ENCODE measurements at places on chromosomes 6 and 20.

GRCh38 chr6:115882174-115882573 is 178.5 kb downstream of the FRK start:
- no peak for DNase-seq

GRCh38 chr20:17835934-17836300 is 132.7 kb downstream of the SNX5 start:
- no peak for DNase-seq

DNA sequence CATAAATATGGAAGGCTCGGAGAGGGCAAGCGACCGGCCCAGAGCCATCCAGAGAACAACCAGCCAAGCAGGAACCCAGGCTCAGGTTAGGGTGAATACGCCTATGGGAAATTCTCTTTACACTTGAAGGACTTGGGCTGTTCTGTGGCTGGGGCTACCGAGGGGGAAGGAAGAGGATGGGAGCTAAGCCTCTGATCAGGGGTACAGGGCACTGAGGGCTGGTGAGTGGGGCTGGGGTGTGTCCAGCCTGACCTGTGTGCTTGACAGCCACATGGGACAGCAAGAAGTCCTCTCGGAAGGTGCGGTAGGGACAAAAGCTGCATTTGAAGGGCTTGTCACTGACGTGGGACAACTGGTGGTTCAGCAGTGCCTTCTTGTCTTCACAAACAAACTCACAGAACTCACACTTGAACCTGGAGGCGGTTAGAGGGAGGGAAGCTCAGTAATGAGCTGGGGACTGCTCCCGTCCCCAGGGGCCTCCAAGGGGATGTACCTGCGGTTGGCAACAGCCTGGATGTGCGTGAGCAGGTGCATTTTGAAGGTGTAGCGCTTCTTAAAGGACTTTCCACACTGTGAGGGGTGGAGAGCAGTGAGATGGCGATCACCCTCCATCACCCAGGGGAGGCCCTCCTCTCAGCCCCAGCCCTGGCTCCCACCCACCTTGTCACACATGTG is 11.9 kb downstream of the ZNF335 start:
- DNase-seq, result no peak

DNA sequence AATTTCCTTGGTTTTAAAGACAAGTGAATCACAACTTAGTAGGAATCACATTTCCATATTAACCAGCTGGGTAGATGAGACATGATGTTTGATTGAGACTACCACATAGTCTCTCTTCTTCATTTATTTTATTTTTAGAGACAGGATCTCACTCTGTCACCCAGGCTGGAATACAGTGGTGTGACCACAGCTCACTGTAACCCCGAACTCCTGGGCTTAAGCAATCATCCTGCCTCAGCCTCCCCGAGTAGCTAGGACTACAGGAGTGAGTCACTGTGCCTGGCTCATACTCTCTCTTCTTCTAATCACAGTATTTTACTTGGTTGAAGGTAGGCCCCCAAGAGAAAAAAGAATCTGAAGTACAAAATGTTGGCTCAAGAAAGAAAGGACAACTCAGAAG is 80.2 kb upstream of the ASF1A start:
- DNase-seq, result no peak

DNA sequence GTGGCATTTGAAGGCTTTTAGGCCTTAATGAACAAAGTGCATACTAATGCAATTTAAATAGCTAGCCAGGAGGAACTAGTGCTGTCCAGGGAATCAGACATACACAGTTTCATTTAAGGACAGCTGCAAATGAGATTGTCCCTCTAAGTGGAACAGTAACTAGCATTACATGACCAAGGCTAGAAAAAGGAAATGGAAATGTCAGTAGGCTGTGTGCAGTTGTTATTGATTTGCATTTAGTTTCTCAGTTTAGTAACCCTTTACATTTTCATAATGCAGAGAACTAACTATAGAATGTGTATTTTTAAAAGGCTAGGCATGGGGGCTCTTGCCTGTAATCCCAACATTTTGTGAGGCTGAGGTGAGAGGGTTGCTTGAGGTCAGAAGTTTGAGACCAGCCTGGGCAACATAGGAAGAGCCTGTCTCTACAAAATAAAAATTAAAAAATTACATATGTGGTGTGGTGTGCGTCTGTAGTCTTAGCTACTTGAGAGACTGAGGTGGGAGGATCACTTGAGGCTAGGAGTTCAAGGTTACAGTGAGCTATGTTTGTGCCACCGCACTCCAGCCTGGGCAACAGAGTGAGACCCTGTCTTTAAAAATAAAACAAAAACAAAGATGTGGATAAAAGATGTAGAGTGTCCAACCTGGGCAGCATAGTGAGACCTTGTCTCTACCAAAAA is 468.0 kb downstream of the UTRN start:
- no peak for DNase-seq

DNA sequence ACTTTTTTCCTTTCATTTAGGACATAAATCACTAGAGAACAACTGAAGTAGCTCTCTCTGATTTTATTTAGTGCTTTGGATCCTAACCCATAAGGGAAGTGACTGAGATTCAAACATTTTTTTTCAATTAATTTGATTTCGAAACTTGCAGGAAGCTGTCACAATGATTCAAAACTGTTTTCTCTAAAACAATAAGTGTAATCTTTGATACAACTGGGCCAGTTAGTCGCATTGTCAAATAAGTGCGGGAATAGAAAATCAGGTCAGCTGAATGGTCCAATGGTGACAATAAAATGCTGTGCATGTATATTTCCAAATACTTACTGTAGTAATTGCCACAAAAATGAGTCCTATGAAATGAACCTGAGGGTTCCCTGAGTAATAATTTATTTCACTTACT is 930.8 kb downstream of the TFAP2A start:
- DNase-seq, result no peak

DNA sequence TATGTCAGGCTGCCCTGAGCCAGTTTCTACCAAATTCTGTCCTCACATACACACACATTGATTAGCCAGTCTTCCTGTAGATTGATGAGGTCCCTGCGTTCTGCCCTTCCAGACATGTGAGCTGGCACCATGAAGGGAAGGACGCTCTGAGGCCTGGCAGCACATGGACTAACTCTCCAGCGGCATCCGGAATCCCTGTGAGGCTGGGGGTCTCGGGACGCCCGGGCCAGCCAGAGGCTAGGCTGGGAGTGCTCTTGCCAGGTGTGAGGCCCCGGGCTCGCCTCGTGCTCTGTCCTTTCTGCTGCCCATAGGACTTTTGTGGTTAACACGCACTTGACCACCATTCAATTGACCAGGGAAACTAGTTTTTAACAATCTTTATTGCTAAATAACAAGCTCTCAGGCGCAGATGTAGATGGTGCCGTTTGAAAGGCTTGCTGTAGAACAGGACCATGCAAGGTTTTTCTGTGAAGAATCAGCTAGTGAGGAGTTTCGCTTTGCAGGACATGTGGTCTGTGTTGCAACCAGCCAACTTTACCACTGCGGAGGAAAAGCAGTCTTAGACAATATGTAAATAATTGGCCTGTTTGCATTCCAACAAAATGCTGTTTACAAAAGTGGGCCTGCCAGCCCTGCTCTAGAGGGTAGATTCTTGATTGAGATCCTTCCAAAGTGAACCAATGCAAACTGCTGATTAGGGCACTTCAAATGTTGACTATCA is 29.3 kb downstream of the FOXF2 start:
- DNase-seq, result no peak

GRCh38 chr6:161919691-161920090 is 645.8 kb upstream of the AGPAT4 start:
- no peak for DNase-seq

DNA sequence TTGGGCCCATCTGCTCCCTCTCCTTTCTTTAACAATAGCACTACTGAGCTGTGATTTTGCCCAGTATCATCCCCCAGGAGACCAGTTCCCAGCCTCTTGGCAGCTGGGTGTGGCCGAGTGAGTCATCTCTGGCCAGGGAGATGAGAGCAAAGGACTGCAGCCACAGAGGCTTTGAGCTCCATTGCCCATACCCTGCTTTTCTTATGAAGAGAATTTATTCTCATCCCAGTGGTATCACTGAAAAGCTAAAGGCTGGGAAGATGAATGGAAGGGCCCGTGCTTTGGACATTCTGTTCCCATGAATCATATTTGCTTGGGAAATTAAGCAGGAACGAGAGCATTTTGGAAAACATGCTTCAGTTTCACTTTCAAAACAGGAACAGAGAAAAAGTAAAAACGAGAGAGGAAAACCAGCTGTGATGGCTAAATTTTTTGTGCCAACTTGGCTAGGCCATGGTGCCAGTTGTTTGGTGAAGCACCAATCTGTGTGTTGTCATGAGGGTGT is 14.9 kb downstream of the CST3 start:
- peak; percentile 48 for DNase-seq

Measured in C1 segment of cervical spinal cord (tissue), 14 donors.